HFFc6 (cell line): ENCODE measurements at places on chromosomes 7 and 10.

- no peak for DNase-seq
Measured at GRCh38 chr7:141673346-141673745, 28.6 kb downstream of the DENND11 start.

DNA sequence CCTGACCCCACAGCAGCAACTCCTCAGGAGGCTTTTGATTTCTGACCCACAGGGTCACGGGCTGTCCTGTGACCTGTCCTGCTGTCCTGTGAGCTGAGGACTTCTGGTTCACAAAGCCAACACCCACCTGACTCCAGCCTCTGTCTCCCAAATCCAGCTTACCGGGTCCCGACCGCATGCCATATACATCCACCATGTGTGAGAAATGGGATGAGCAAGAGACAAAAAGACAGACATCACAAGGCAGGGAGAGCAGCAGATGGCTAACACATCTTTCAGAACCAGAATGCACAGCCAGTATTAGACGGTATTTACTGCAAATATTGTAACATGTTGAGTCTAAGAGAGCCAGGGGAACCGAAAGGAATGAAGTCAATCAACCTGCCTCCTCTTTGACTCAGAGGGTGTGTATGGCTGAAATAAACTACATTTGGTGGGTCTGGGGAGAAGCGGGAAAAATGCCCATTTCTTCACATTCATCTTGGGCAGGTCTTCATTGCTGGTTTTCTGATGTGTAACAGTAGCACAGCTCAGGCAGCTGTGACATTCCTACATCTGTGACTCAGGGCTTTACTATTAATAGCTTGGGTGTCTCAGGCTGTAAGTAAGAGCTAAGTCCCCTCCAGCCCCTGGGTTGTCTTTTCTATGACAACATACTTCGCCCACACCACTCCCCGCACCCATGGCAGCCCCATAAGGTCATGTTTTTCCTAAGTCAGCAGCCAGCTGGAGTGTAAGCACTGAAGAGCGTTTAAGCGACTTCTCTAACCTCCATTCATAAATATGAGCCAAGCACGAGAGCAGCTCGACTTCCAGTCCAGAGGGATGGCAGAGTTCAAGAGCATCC lies 25.0 kb downstream of the ABLIM1 start:
- DNase-seq, result peak; percentile 90

DNA sequence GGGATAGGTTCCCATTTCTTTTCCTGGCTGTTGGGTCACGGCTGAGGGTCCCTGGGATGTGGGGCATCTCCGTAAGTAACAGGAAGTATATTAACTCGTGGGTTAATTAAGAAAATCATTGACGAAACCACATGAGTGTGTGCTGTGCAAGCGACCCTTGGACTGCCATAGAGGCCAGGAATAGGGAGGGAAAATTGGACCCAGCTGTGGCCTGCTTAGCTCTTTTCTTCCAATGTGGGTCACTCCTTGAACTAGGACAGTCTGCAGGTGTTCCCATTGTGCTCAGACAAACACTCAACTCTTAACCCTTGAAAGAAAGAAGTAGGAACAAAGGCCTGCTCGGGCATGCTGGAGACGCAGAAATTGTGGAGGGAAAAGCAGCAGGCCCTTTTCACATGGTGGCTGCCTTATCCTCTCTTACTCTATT lies 25.6 kb upstream of the PLEKHA1 start:
- DNase-seq, result no peak

DNA sequence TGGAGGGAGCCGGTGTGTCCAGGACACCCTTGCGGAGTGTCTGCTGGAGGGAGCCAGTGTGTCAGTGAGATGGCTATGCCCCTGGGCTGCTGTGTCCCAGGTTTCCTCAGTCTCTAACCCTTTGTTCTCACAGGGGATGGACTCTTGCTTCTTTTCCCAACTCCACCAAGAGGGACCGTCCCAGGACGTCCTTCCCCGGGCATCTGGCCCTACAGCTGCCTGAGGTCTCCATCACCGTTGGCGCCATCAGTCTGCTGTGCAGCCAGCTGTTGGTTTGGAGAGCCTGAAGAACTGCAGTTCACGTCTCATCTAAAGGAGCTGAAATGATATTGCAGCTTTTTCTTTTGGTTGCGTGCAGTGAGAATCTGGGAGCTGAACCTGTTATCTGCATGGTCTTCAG lies 136.2 kb downstream of the VIPR2 start:
- no peak for DNase-seq

DNA sequence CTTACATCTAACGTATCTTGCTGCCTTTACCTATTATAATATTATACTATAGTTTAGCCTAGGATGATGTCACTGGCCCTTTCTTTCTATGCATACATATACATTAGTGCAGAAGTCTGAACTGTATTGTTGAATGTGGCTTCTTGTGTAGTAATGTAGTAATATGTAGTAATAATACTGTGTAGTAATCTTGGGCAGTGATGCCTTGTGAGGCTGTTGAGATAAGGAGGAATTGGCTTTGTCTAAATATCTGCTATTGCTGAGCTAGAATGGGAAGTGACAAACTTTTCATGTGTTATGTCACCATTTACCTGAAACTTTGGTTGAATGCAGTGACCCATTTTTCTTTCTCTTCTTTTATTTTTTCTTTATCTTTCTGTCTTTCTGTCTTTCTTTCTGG lies 11.0 kb downstream of the GLCCI1 start:
- DNase-seq, result no peak

GRCh38 chr10:29030900-29031299 lies 258.0 kb upstream of the LYZL1 start:
- DNase-seq, result no peak
